ENCODE measurements at places on chromosomes 11 and 22.

DNA sequence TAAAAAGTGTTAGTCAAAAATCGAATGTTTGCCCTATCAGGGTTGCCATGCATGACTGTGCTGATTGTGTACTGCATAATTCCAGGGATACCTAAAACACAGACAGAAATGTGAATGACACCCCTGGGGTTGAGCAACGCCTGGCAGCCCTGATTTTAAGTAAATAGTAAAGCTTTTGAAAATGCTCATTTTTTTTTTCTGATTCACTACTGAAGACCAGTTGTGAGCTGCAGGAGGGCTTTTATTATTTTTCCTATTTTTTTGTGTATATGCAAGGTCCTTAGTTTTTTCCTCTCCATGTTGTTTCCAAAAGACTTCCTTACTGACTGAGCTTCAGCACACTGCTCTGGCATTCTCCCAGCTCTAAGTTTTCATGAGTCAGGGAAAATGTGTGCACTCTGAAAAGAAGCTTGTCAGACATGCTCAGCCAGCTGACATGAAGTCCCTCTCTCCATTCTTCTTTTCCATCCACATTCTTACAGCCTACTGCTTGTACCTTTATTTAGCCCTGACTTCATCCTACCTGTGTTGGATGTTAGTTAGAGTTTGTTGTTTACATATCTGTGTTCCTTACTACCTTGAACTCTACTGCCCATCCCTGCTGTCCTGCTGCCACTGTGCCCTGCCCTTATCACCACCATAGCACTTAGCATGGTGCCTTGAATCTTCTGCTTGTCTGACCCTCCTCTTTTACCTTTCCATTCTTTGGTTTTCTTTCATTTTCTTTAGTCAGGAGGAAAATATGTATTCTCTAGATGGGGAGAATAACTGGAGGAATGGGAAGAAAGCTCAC lies 79.5 kb downstream of the HORMAD2 start:
- peak; percentile 23 for DNase-seq

- no peak for DNase-seq
Measured at GRCh38 chr22:32579529-32580220, 105.1 kb downstream of the FBXO7 start.

DNA sequence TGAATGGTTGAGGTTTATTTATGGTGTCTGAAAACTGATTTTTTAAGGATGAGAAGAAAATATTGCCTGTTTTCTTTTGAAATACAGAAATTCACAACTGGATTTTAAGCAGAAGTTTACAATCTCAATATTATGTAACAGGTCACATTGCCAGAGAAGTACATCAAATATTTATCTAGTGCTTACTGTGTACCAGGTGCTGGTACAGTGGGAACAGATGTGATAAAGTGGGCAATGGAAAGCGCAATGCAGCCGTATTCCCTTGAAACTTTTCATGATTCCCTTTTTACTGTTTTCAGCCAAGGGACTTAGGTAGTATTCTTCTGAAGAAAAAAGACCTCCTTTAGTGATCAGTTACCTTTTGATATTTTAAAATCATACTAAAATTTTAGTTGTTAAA lies 49.6 kb downstream of the TTC17 start:
- no peak for DNase-seq

DNA sequence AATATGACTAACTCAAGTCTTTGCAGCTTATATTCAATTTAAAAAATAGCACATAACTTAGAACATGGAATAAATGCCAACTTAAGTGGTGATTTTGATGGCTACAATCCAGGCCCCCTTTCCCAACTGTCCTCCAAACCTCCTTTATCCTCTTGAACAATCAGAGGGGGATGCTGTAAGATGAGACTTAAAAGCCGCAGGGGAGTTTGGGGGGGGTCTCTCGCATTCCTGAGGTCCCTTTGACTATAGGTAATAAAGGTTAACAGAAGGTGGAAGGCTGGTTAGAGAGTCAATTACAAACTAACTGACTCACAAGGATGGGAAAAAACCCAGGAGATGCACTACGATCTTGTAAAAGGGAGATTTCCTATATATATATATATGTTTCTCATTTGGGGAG lies 101.8 kb downstream of the KIRREL3 start:
- DNase-seq, result no peak

DNA sequence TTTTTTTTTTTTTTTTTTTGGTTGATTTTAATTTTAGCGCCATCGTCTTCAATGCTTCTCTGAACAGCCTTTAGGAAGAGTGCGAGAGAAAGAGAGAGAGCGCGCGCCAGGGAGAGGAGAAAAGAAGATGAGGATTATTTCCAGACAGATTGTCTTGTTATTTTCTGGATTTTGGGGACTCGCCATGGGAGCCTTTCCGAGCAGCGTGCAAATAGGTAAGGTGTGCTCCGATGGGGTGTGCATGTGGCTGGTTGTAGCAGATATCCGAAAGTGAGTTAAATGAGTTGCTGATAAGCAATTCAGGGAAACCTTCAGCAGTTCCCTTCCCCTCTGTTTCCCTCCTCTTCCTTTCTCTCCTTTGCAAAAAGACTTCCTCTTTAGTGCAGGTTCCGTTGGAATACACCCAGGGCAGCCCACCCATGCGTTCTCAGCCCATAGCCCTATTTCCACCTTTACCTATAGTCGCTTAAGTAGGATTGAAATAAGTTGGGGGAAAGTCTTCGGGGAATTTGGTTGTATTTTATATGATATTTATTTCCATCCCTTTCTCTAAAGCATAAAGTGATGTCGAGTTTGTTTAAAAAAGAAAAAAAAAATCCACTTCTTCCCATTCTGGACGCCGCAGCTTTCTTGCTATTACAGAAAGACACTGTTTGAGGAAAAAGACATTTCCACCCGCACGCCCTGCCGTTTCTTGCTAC lies 1.1 kb downstream of the GRIA4 start:
- DNase-seq, result peak; percentile 50

GRCh38 chr22:42932857-42933484 lies 75.9 kb upstream of the ARFGAP3 start:
- no peak for DNase-seq

DNA sequence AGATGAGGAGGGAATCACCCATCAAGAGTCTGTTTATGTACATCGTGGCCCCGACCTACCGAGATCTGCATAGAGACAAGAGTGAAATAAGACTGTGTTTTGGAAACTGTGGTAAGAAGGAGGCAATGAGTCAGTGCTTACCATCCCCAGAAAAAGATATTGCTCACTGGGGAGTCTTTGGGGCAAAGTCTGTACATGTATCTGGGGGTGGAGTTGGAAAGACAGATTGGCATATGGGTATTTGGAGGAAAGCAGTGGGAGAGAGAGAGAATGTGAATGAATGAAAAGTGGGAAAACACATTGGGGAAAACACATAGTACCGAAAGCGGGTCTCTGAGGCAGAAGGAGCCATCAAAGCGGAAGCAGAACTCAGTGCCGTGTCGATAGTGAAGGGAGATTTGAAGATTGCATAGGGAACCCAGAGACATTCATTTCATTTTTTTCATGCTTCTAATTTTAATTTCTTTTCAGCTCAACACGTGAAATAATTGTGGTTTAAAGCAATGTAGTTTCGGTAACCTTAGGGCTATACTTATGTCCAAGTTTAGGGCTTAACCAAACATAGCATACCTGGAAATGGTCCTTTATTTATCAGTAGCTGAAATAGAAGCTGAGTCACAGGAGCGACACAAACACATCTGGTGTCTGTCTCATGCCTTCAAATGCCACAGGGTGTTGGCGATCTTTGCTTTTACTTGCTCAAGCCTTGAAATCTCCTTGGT lies 98.6 kb upstream of the CD44 start:
- no peak for DNase-seq

- DNase-seq, result no peak
Measured at GRCh38 chr22:43000441-43001175, 14.3 kb downstream of the PACSIN2 start.

DNA sequence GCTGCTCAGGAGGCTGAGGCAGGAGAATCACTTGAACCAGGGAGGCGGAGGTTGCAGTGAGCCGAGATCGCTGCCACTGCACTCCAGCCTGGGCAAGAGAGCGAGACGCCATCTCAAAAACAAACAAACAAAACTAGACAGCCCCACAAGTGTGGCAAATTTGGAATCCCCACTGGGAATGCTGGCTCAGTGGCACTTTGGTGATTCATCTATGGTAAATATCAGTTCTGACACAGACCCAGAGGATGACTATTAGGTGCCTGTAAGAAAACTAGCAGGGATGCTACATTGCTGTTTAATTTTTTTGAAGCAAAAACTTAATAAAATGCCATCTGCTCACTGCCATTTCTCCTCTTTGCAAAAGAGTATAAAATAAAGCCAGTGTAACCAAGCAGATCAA lies 107.9 kb downstream of the NAT10 start:
- DNase-seq, result peak; percentile 22

- no peak for DNase-seq
Measured at GRCh38 chr11:28736256-28736655, 628.1 kb downstream of the METTL15 start.

DNA sequence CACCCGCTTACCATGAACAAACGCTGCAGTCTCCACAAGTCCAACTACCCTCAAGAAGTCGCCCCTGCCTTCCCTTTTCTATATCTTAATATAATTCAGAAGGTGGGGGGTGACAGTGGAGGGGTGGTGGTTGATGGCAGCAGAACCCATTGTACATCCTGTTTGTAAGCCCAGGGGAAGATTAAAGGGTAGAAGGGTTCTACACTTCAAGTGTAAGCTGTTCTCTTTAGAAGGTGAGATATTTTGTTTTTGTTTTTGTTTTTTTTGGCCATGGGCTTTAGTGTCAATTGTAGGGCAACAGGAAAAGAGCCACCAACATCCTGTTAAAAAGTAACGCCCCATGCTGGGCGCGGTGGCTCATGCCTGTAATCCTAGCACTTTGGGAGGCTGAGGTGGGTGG lies 34.9 kb upstream of the RRAS2 start:
- DNase-seq, result no peak

DNA sequence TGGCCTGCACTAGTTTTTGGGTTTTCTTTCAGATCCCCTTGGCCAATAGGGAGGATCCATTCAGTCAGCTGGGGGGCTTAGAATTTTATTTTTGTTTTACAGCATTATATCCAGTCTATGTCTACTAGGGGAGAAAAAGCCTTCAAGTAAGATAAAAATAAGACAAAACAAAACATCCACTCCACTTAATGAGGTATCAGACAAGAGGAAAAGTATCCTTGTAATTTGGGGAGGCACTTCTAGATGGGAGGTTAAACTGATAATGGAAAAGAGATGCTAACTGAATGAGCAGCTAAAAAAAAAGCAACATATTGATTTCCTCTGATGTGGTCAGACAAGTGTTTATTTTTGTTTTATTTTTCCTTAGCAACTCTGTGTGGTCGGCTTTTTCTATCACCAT lies 278.0 kb upstream of the ANO3 start:
- DNase-seq, result no peak

GRCh38 chr22:25221790-25222189 lies 2.4 kb downstream of the CRYBB2 start:
- DNase-seq, result no peak

DNA sequence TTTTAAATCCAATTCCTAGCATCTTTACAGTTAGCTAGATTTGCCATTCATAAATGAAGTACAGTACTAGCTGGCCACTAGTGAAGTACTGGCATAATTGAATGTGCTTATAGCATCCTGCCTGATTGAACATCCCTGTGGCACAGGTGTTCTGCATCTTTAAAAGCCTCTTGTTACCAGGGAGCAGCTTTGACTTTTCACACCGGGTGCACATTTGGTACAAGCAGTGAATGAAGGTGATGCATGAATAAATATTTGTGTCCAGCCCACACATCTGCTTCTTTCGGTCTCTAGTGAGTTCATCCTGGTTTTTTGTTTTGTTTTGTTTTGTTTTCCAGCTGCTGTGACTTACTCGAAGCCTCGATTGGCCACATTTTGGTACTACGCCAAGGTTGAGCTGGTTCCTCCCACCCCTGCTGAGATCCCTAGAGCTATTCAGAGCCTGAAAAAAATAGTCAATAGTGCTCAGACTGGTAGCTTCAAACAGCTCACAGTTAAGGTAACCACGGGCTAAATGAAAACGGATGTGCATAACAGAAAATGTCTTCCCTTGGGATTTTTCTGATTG lies 5.3 kb downstream of the ATP5MG start:
- no peak for DNase-seq

- no peak for DNase-seq
Measured at GRCh38 chr11:23457641-23458040, 597.4 kb upstream of the CCDC179 start.

GRCh38 chr11:1520663-1521267 lies 34.2 kb upstream of the MOB2 start:
- DNase-seq, result no peak

- no peak for DNase-seq
Measured at GRCh38 chr22:39620924-39621690, 50.6 kb downstream of the CACNA1I start.

DNA sequence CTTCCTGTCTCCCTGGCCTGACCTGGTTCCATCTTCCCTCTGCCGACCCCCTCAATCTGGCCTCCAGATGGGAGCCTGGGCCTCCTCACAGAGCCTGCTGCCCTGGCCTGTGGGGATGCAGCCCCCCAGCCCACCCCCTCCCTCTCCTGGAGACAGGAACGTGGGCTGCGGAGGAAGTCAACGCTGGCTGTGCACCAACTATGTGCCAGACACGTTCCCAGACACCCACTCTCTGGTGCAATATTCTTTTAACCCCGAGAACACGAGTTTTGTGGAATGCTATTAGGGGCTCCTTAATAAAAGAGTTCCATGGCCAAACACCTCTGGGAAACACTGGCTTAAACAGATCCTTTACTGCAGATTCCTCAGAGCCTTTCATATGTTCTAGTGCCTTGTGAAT lies 15.9 kb downstream of the WNT11 start:
- no peak for DNase-seq

GRCh38 chr22:42653999-42654398 lies 4.8 kb upstream of the CYB5R3 start:
- no peak for DNase-seq

- no peak for DNase-seq
Measured at GRCh38 chr11:121810291-121810690, 305.7 kb downstream of the BLID start.

DNA sequence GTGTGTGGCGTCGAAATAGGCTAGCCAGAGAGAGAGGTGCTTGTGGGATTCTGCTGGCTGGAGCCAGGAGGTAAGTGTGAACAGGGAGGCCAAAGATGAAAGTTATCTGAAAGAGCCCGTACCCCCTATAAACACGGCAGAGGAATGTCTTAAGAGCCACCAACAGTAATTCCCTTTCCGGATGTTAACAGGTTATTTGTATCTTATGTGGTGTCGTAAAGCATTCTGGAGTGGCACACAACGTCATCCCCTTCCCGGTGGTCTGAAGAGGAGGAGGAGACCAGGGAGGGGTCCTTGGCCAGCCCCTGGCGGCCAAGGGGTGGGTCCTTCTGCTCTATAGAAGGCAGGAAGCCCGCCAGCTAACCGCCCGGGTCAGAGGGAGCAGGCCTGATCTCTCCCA lies 39.5 kb downstream of the MACROD1 start:
- no peak for DNase-seq
